ENCODE measurements at places on chromosomes 12 and 14.

- peak; percentile 11 for DNase-seq
Observed at GRCh38 chr12:100926669-100927248, 132.2 kb downstream of the ANO4 start.

- no peak for DNase-seq
Observed at GRCh38 chr12:112087851-112088250, 20.7 kb downstream of the NAA25 start.

GRCh38 chr12:132851465-132851864, 22.8 kb upstream of the GOLGA3 start:
- DNase-seq: no peak

- no peak for DNase-seq
Observed at GRCh38 chr12:9034095-9034494, 44.7 kb downstream of the KLRG1 start.

- no peak for DNase-seq
Observed at GRCh38 chr12:3307389-3307788, 183.6 kb upstream of the PRMT8 start.

DNA sequence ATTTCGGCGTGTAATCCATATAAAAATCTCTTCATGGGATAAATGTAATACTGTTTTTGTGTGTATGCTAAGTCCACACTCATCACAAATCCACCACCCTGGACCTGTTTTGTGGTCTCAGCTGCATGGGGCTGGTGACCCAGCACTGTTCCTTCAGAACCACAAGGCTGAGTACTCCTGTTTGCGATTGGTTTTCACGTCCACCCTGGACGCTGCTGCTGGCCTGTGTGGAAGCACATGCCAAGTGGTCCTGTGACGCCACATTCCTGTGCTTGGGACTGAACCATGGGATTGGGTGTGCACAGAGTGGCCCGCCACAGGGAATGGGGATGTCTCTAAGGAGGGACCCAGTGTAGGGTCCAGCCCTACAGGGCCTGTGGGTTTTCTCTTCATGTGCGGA, 4.3 kb downstream of the PUS1 start:
- DNase-seq: no peak

DNA sequence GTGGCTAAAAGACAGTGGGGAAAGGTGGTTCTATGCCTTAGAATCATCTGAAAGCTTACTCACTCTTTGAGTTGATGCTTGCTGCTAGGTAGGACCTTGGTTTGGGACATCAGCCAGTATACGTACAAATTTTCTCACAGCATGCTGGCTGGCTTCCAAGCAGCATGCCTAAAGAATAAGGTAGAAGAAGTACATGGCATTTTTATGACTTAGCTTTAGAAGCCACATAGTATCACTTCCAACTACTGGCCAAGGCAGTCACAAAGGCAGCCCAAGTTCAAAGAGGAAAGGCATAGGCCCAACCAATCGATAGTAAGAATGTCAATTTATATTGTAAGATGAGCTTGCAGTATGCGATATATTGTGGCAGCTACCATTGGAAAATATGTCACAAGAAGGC, 284.2 kb upstream of the CAND1 start:
- no peak for DNase-seq

GRCh38 chr14:101472518-101472849, 88.8 kb upstream of the DIO3 start:
- DNase-seq: no peak

GRCh38 chr14:100138082-100138787, 21.2 kb downstream of the DEGS2 start:
- DNase-seq: no peak

GRCh38 chr12:126762150-126762549, 1504.8 kb upstream of the TMEM132C start:
- no peak for DNase-seq

GRCh38 chr12:122094735-122095631, 16.4 kb downstream of the MLXIP start:
- no peak for DNase-seq

- DNase-seq: peak; percentile 57
Observed at GRCh38 chr12:89353188-89353822, 1.0 kb upstream of the DUSP6 start.

GRCh38 chr12:16392846-16393535, 45.5 kb downstream of the MGST1 start:
- DNase-seq: peak; percentile 63

DNA sequence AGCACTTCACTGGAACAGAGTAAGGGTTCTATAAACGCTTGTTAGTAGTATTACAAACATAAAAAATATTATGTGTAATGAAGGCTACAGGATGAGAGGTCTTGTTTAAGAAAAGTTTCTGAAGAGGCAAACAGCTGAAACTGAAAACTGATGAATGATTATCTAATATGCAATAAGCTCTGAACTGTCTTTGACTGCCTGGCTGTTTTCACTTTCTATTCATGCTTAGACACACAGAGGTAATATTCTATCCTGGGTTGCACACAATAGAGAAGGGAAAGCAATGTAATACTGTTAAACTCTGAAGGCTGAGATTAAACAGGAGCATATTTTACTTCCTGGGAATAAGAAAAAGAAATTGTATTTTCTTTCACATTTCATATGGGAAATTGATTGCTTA, 251.3 kb downstream of the ALX1 start:
- DNase-seq: no peak

DNA sequence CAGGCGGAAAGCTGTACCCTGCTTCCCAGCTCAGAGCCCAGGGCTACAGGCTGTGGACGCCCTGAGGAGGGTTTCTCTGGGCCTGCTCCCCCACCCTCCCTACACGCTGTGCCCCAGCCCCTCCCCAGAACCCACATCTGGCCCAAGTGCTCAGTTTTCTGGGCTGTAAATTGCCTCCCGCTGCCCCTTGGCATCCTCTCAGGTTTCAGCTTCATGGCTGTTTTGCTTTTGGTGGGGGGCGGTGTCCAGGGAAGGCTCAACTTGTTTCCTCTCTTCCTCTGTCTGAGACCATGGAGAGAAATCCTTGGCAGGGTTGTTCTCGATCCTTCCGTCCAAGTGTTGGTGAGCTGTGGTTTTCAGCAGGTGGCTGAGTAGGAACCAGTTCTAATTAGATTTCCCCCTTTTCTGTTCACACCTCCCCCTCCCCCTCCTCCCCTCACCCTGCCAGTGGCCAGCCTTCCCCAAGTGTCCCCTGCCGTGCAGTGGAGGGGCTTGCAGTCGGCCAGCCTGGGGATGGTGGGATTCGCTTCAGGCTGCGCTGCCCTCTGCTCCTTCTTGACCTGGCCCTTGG, 61.8 kb downstream of the TSPAN9 start:
- no peak for DNase-seq

DNA sequence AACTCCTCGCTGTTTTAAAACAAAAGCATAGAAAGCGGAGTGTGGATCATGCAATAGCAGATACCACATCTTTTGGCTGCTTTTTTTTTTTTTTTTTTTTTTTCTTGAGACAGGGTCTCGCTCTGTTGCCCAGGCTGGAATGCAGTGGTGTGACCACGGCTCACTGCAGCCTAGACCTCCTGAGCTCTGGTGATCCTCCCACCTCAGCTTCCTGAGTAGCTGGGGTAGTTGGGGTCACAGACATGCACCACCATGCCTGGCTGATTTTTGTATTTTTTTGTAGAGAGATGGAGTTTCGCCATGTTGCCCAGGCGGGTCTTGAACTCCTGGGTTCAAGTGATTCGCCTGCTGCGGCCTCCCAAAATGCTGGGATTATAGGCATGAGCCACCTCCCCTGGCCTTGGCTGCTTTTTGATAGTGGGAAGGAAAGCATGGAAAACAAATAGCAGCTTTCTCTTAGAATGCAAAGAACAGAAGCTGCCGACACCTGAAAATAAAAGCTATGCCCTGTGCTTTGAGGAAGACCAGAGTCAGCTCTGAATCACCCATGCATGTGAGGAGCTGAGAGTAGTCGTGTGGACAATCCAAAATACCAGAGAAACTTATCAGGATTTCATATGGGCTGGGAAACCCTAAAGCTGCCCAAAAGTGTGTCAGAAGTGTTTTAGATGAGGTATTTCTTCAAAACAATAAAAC, 3.6 kb upstream of the ELK3 start:
- DNase-seq: no peak

- DNase-seq: no peak
Observed at GRCh38 chr14:106390947-106391346, 864.6 kb downstream of the TMEM121 start.

DNA sequence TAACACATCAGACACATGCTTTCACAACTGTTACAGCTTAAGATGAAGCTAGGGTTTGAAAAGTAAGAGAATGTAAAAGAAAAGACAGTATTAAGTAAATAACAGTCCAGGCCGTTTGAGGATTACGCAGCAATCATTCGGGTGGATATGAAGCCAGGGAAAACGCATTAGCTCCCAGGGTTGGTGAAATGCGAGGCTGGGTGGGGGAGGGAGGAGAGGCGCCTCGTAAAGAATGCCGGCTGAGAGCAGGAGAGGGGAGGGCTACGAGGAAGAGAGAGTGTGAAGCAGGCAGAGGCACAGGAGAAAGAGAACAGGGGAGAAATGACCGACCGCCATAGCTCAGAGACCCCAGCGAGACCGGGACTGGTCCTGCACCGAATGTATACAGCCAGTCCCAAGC, 73.0 kb downstream of the IQSEC3 start:
- DNase-seq: no peak
